ENCODE measurements at places on chromosomes 1 and 21.
A peak's percentile ranks its signal among the peaks of the same experiment; 100 is the strongest.

DNA sequence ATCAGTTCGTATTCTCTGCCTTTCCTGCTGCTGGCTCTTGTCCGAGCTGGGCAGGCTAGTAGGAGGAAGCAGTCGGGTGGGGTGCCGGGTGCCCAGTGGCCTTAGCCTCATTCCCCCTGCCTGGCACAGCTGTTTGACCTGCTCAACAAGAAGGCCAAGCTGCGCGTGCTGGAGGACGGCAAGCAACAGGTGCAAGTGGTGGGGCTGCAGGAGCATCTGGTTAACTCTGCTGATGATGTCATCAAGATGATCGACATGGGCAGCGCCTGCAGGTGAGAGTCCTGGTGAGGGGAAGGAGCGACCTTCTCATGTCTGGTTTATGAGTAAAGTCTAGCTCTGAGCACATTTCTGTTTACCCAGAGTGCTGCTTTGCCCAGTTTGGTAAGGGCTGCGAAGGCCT, 16.3 kb upstream of the RPS8 start:
- no peak for DNase-seq

GRCh38 chr1:93537924-93538323, 90.0 kb downstream of the FNBP1L start:
- DNase-seq = no peak

DNA sequence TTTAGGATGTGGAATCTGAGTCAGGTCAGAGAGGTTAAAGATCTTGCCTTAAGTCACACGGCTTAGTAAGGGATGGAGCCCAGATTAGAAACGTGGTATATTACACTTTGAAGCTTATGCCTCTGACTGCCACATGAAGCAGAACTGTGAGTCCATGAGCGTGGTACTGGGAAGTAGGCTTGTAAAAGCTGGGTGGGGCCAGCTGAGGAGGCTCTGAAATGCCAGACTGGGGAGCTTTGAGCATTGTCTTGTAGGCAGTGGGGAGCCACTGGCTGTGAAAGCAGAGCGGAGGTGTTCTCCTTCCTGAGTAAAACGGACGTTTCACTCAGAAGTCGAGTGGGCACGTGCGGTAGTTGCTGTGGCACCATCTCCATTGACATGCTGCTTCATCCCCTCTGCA, 72.6 kb upstream of the USP24 start:
- no peak for DNase-seq

DNA sequence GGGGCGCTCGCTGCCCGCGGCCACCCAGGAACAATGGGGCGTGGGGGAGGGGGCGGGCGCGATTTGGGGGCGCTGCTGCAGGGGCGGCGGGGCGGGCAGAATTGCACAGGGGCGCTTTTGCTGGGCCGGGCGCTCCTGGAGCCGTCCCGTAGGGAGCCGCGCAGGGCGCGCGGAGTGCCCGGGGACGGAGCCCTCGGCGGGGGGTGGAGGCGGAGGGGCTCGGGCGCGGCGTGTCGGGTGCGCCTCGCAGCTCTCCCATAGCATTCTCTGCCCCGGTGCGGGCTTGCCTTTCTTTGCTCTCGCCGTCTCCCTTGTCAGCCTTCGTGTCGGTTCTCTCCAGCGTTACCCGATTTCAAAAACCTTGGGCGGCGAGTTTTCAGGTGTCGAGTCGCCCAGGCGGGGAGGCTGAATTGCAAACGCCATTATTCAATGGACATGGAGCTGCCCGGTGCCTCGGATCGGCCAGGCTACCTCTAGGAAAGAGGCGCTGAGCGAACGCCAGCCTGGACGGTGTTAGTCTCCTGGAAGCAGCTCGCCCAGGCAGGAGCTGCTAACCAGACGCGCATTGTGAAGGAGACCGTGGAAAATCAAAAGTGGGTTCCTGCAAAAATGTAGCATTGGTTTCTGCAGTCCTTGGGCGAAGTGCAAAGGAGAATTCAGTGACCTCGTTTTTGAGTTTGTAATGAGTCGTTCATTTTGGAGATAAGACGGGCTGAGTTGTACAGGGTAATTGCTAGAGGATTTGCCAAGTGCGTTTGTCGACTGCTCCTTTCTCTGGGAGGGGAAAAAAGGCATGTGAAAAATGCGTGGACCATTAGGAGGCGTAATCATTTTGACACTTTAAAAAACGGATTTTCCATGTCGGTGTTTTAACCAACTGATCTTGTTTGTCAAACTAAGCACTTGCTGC, 626 bp downstream of the CXADR start:
- peak; percentile 52 for DNase-seq

DNA sequence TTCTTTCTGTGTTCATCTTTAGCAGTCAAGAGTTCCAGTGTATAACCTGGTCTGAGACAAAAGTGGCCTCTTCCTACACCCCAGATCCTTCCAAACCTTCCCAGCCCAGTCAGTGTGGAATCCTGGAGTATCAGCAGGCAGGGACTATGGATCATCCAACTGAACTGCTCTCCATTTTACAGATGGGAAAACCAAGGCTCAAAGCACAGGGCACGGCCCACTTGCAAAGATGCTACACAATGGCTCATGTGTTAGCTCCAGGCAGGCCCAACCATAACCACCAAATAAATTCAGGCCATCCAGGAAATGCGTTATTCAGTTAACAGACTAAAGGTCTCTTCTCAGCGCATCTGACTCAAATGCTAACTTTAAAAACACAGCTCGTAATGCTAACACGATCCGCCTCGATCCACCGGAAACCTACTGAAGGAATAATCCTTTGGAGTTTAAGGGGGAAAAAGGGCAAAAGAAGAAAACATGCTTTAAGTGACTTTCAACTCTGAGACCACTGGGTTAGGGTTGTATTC, 7.1 kb downstream of the GLIS1 start:
- no peak for DNase-seq

GRCh38 chr21:36765229-36765628, 66.3 kb downstream of the SIM2 start:
- no peak for DNase-seq

GRCh38 chr1:99171184-99171813, 93.0 kb upstream of the PLPPR4 start:
- peak; percentile 49 for DNase-seq

GRCh38 chr1:186772228-186772627, 56.5 kb upstream of the PLA2G4A start:
- DNase-seq = no peak

DNA sequence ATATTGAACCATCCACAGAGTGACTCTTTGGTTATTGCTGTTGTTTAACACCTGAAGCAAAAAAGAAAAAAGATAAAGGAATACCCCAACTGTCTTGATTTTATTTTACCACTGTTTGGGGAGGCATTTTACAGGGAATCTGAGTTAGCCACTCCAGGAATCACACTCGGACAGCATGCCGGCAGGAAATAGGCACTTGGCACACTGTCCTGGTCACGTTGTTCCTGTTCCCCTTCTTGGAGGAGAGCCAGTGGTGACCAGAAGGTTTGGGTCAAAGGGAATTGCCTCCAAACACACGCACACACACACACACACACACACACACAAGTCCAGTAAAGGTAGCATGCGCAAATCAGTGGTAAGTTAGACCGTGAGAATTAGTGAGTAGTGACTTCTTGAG, 13.8 kb downstream of the RGS4 start:
- no peak for DNase-seq

DNA sequence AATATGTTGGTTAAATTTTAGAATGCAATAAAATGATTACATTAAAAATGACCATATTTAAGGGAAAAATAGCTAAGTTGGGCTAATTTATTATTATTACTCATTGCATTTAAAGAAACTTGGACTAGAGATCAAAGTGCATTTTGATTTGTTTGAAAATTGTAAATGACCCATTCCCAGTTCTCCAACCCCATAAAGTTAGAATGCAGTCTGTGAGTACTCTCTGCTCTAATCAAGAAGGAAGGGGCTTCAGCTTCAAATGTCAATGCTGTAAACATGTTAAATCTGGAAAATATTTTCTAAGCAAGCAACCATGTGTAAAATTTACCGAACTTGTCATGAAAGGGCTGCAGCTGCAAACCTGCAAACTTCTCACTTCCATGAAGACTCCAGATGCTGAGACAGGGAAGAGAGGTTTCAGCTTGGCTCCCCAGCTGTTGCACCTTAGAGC, 232.7 kb downstream of the TTLL7 start:
- DNase-seq = no peak

GRCh38 chr1:165451691-165452090, 6.8 kb upstream of the RXRG start:
- DNase-seq = no peak

GRCh38 chr1:172431204-172431603, 10.7 kb downstream of the C1orf105 start:
- DNase-seq = no peak

GRCh38 chr21:34279883-34280282, 83.9 kb upstream of the KCNE2 start:
- DNase-seq = no peak

- DNase-seq = peak; percentile 80
These were observed 31.9 kb upstream of the FCGR2A start for GRCh38 chr1:161473348-161473747.

DNA sequence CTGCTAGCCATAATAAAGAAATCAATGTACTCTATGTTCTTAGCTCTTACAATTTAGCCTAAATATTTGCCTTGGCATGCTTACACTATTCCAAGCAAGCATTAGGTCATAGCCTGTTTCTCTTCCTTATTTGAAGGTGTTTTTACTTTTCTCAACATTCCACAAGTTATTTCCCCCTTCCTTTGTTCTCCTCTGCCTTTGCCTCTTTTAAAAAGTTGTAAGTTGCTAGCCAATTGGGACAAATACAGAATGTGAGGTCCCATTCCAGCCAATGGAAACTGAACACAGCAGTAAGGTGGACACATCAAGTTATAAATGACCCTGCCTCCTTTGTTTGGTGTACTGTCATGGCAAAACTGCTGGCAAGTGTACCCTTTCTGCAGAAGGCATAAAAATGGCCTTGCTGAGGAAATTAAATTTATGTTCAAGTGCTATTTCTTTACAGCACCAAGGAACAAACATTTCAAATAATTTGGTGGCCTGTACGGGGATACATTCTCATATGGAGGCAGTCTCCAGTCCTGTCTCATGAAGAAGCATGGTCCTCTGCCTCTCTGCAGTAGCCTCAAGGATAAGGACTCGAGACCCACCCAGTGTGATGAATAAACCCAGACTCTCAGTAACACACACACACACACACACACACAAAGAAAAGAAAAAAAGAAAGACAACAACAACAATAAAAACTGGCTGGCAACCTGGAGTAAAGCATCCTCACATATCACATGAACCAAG, 28.8 kb upstream of the FMO1 start:
- peak; percentile 30 for DNase-seq

GRCh38 chr1:46401964-46402626, 8.0 kb downstream of the FAAH start:
- DNase-seq = peak; percentile 89
